Hair follicular keratinocyte (primary cell): ENCODE measurements at places on chromosomes 4 and X. TPM values are rescaled to one million over a fixed set of nuclear protein-coding genes. Genes with fewer than 3 reads are reported as not detected.

Gene IL2
- total RNA-seq: not detected in 2 replicates

Gene HSFX3
- total RNA-seq: not detected in 2 replicates

Gene CFI
- not detected in 2 replicates for total RNA-seq

Gene UGT2A3
- total RNA-seq: not detected in 2 replicates

Gene TREX2
- 2.0 and 4.1 TPM in 2 replicates for total RNA-seq
